ENCODE measurements at places on chromosomes 11 and 22.

GRCh38 chr11:251550-251949 is 14.8 kb downstream of the PSMD13 start:
- DNase-seq = no peak

- DNase-seq = no peak
Measured at GRCh38 chr11:12079726-12080556, 30.4 kb upstream of the MICAL2 start.

DNA sequence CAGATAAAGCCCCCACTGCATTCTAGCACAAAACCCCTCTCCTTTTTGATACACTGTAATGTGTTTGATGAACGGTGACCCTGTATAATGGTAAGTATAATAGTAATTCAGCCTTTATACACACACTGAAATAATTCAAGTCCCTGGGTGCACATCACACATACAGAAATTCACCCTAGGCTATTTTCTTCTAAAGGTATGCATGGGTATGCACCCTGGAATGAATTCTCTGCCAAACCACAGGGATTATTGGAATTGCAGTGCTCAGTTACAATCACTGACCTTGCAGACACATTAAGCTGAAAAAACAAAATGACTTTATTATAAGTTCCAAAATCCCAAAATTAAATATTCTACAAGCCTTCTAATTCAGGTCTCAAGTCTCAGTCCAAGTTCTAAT is 245.9 kb upstream of the FAT3 start:
- no peak for DNase-seq

GRCh38 chr11:1229471-1230120 is 6.7 kb downstream of the MUC5B start:
- DNase-seq = no peak

DNA sequence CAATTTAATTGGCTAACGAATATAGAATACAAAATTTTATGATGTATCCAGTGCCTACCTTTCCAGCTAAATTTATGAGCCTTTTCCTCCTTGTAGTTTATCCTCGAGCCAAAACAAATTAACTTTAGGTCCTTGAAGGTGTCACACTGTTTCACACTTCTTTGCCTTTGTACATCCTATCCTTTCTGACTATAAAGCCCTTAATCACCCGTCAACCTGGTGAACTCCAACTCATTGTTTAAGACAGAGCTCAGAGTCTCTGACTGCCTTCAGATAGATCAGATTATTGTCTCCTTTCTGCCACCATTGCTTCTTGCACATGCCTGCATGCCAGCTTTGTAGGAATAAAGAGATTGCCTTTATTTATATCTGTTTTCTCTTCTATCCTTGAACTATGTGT is 58.8 kb downstream of the CNTN5 start:
- no peak for DNase-seq

GRCh38 chr11:31060880-31061279 is 308.7 kb downstream of the DCDC1 start:
- DNase-seq = no peak

DNA sequence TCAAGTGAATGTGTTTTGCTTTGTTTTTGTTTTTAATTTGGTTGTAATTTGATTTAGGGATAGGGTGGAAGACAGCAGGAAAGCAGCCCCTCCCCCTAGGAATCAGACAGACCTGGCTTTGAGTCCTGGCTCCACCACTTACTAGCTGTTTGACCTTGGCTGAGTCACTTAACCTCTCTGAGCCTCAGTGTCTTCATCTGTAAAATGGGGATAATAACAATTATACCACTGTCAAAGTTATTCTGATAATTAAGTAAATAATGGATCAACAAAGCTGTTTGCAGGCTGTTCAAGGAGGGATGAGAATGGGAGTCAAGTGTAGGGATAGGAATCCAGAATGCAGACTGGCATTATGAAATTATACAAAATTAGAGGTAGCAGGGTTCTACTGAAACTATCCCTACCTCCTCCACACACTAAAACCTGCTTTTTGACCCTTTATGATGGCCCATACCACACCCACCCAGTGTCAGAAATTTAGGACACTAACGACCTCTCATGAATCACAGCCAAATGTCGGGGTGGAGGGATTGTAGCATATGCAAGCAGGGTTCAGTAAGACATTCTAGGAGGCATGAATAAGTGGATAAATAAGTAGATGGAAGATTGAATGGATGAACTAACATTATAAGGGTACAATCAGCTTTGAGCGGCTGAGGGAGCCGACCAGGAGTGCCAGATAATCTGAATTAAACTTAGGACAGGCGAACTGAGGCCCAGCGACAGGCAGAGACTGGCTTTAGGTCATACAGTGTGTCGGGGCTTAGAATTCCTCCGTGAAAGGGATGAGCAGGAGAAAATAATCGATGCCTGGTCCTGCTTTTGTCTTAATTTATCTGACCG is 974 bp downstream of the ANAPC15 start:
- no peak for DNase-seq

DNA sequence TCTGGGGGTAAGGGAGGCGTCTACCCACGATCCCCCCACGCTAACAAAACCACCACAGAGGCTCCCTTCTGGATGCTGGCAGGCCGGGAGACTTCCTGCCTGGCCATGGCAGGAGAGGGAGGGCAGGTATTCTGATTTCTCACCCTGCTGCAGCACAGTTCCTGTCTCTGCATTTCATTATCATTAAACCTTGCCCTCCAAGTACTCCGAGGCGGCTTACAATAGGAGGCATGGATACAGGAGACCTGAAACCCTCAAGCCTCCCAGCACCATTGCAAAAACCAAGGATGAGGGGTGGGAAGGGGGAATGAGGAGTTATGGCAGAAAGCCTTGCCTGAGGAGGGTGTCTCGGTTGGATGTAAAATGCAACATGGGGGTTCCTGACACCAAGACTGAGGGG is 44.1 kb upstream of the MN1 start:
- no peak for DNase-seq

DNA sequence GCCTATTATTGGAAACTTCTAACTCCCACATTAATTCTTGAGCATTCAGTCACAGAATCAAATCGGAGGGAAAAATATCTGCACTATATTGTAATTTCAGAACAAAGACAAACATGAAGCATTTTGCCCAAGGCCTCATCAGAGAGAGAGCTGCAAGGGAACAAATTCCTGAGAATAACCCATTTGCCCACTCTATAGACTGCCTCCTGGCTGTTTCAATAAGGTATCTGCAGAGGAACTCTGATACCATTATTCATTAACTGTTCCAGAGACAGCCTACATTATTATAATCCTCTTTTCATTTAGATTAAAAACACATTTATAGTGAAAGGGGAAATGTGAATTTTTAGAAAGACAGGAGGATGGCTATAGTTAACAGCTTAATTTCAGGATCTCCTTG is 663.9 kb downstream of the DLG2 start:
- no peak for DNase-seq

DNA sequence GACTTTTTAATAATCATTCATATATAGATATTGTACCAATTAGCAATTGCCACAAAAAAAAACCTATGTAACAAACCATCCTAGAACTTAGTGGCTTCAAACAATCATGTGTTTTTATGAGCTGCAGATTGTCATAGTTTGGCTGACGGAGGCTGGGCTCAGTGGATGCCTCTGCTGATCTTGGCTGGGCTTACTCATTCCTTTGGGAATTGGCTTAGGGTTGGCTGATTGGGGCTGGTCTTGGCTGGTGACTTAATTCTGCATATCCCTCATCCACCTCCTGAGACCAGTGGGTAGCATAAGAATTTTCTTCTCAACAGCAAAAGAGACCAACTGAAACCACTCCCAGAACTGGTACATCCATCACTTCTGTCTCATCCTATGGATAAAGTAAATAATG is 57.9 kb upstream of the PHF21B start:
- DNase-seq = no peak

DNA sequence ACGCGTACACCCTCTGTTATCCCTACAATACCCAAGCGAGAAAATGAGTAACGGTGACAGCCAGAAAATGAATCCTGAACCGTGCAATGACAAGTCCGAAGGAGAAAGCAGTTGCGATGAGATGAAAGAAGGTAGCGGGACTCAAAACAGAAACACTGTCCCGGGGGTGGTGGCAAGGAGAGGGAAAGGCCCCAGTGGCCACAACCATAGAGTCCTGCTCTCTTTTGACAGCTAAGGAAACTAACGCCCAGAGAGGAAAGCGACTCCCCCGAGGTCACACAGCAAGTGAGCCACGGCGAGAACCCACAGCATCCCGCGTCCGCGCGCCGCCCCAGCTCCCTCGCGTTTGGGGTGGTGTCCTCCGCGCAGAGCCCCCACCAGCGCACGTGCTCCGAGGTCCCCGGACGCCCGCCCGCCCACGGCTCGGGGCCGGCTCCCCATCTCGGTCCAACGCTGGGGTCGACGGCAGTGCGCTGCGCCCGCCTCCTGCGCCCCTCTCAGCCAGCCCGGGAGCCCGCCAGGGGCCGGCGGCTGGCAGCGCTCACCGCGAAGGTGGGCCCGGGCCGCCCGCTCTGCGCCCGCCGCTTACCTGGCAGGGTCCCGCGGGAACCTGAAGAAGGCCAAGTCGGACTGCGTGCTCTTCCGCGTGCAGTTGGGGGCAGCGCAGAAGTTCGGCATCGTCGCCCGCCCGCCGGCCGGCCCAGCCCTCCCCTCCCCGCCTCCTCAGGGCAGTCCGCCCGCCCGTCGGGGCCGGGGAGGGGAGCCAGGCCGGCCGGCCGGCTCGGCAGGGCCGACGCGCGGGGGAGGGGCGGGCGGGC is 564 bp downstream of the THAP12 start:
- DNase-seq = peak; percentile 27

- DNase-seq = no peak
Measured at GRCh38 chr22:47337161-47337621, 574.7 kb downstream of the TBC1D22A start.

DNA sequence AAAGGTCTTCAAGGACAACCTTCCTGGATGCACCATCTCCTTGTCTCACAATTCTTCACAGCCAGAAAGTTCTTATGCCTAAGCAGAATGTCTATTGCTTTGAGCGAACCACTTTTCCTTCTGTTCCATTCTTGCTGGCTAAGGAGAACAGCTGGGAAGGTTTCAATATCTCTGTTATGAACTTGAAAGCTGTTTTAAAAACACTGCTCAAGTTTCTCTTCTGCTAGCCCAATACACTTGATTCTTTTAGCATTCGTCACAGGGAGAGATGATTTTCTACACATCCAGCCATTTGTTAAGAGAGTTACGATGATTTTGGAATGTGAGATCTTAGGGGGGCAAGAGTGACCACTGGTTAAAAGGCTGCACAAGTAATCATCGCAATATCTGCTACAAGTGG is 249.3 kb downstream of the KIRREL3 start:
- no peak for DNase-seq

DNA sequence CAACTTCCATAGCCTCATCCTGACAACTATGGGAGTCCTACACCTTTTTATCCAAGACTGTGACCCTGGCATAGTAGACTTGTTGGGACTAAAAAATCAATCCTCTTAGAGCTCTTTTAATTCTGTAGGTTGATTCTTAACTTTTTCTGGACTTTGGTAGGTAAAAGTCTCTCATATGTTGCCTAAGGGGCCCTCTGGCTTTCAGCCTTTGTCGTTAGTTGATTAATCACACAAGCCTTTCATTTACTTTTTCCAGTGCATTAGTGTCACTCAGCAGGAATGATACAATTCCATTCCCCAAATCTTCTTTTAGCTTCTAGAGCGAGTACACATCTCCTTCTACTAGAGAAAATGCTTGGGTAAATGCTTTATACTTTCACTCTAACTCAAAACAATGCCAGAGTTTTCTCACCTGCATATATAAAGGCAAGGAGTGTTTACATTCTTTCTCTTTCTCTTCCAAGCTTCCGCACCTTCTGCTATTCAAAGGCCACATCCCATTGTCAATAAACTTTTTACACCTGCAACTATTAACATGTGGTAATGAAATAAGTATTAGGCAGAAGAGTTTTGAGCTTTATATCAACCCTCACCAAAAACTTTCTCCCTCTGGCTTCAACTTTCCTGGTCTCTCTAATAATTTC is 516.6 kb downstream of the FAM181B start:
- DNase-seq = no peak

All from memory B cell (primary cell).